Kidney glomerular epithelial cell (primary cell): ENCODE measurements at places on chromosomes 3 and 15.

GRCh38 chr3:141112686-141113297 is 61.6 kb downstream of the SPSB4 start:
- no peak for DNase-seq

DNA sequence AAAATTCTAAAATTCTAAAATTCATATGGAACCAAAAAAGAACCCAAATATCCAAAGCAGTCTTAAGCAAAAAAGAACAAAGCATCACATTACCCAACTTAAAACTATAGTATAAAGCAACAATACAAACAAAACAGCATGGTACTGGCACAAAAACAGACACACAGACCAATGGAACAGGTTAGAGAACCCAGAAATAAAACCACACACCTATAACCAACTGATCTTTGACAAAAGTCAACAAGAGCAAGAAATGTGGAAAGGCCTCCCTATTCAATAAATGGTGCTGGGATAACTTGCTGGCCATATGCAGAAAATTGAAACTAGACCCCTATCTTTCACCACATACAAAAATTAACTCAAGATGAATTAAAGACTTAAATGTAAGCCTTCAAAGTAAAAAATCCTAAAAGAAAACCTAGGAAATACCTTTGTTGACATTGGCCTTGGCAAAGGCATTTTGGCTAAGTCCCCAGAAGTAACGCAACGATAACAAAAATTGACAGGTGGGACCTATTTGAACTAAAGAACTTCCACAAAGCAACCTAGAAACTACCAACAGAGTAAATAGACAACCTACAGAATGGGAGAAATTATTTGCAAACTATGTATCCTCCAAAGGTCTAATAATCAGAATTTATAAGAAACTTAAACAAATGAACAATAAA is 56.9 kb downstream of the TTBK2 start:
- DNase-seq = no peak

- no peak for DNase-seq
Observed at GRCh38 chr15:45114076-45114750, at the start of the genes DUOX2 and DUOXA2. Gene DUOX2, minus strand, starts transcription at chr15:45114172. Its CDS starts 761 bp downstream, at chr15:45113411. Gene DUOXA2, plus strand, starts transcription at chr15:45114326. Its CDS starts 280 bp downstream, at chr15:45114606.

DNA sequence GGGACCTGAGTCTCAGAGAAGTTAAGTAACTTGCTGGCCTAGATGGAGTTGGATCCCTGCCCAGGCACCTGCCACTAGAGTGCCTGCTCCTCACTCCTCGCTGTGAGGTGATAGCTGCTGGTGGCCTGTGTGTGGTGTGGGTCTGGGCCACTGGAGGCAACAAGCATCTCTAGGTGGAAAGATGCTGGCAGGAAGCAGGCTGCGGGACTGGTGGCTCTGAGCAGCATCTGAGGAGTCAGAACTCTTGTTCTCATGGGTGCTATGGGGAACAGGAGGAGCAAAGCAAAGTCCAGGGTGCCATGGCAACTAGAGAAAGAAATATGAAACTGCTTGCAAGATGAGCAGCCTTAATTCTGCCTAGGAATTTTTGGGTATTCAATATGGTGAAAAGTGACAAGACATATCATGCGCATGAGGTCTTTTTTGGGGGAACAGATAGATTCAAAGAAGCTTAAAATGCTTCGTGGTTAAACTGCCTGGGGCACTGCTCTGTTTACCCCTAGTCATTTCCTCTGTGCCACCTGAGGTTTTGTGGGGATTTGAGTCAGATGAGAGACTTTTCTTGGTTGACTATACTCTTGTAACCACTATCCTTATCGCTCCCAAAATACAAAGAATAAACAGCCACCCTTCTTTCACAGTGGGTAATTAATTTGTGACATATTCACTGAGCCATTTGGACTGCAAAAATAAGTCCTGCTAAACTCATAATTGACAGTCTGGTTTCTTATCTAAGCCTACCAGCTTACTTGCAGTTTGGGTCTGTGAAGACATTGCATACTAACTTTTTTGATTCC is 50.3 kb downstream of the MED12L start:
- no peak for DNase-seq

GRCh38 chr3:59401924-59402323 is 352.1 kb upstream of the CFAP20DC start:
- DNase-seq = no peak

DNA sequence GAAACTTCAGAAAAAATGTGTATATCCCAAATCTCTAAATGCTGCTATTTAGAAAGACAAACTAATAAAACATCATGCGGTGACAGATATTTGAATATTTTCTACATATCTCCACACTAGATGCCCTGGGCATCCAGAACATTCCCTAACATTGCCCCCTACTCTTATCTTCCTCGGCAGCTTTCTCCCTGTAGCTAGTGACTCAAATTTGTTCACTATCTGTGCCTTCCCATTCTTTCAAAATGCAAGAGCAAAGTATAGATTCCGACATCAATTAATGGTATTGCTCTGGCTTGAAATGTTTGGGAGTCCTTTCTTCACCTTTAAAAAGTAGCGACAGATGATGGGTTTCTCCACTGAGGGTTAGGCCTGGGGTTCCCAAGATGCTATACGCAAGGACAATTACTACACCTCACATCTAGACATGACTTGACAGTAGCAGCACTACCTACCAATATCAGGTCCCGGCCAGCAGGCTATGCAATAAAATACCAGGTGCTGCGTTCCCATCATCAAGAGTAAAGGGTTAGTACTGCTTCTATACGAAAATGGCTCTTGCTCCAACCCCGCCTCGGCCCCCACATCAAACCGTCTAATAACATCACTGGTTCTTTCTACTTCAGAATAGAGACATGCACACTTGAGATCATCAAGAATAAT is 631 bp downstream of the UBR1 start:
- no peak for DNase-seq
